ENCODE measurements at places on chromosomes 4 and X.

DNA sequence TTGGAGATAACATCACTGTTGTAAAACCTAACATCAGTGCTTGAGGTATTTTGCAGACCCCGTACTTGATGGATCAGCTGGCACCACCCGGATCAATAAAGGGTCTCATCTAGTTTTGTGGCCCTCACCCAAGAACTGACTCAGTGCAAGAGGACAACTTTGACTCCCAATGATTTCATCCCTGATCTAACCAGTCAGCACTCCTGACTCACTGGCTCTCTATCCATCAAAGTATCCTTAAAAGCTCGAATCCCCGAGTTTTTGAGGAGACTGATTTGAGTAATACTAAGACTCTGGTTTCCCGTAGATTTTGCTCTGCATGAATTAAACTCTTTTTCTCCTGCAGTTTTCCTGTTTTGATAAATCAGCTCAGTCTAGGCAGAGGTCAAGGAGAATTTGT, 2498.1 kb downstream of the PCDH7 start:
- DNase-seq: no peak

DNA sequence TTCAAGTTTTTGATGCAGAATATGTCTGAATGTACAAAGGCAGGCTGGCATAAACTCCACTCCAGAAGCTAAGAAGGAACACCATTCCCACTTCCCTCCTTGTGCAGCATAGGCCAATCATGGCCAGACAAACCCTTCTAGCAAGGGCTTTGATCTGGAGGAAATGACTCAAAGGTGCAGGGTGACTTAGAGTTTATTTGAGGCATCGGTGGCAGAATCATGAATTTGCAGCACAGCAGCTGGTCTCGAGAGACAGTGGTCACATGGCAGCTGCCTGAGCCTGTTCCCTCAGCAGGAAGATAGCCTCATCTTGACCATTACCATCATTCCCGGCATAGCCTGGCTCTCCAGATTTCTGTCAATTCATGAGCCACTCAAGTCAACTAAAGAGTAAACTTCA, 154.5 kb downstream of the ATP10D start:
- DNase-seq: no peak

DNA sequence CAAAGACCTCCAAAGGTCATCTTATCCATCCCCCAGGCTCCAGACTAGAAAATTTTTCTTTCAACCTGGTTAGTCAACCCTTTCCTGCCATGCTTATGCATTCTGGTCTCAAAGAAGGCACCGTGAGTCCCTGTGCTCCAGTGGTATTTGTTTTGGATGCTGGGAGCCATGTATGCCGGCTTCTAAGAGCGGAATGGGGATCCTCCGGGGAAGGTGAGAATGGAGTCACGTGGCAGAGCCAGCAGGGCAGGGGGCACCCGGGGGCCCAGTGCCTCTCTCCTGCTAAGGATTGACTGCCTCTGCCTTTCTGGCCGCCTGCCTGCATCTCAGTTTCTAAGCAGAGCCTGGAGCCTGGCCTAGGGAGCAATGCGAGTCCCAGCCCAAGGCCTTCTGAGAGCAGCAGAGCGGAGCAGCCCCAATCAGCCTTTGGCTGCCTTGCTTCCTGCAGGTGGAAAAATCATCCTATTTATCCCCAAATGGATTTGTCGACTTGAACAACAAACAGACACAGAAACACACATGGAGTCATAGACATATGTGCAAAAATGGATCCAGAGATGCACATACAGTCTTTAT, 141.0 kb downstream of the PJA1 start:
- no peak for DNase-seq

DNA sequence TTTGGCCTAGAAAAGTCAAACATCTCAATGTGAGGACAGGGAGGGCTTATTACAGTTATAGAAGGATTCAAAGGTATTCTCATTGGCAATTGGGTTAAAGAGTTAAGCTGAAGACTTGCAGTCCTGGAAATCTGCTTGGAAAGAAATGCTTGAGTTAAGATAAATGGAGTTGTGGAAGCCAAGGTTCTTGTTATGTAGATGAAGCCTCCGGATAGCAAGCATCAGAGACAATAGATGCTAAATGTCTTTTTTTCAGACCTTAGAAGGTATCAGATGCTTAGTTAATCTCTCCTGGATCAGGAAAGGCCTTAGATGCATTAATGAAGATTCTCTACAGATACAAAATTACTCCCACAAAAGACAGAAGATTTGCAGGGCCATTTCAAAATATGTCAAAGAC, 299.3 kb downstream of the CFAP47 start:
- no peak for DNase-seq

GRCh38 chrX:7067256-7067655, 80.3 kb upstream of the STS start:
- DNase-seq: no peak

DNA sequence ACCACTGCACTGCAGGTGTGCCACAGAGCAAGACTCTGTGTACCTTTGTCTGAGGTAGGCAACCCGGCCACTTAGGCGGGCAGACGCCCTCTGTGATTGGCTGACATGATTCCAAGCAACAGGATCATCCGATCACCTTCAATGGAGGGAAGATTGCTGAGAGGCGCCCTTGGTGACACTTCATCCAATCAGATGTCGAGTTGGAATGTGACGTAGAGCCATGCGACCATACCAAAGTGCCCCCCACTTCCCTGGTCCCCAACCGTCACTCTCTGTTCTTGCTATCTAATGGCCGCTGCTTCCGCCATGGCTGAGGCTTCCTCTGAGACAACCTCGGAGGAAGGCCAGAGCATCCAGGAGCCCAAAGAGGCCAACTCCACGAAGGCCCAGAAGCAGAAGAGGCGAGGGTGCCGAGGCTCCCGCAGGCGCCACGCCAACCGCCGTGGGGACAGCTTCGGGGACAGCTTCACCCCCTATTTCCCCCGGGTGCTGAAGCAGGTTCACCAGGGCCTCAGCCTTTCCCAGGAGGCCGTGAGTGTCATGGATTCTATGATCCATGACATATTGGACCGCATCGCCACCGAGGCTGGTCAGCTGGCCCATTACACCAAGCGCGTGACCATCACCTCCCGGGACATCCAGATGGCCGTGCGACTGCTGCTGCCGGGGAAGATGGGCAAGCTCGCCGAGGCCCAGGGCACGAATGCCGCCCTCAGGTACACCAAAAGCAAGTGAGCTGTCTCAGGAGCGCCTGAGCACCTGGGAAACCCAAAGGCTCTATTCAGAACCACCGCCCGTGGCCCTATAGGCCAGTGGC, at the start of gene H2BW2:
H2BW2 (plus strand) TSS at position 268 of the 817 bp plus-strand sequence; CDS start at position 307, 39 bp downstream.
- DNase-seq: no peak

- DNase-seq: no peak
These were observed 13.7 kb downstream of the TEC start for GRCh38 chr4:48255959-48256342.

DNA sequence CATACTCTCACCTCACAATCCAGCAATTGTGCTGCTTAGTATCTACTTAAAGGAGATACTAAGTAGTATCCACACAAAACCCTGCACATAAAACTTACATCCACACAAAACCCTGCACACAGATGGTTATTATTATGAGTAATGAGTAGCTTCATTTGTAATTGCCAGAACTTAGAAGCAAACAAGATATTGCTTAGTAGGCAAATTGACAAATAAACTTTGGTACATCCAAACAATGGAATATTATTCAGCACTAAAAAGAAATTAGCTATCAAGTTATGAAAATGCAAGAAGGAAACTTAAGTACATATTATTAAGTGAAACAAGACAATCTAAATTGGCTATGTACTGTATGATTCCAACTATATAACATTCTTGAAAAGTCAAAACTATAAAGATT, 80.6 kb downstream of the NPY2R start:
- DNase-seq: no peak

DNA sequence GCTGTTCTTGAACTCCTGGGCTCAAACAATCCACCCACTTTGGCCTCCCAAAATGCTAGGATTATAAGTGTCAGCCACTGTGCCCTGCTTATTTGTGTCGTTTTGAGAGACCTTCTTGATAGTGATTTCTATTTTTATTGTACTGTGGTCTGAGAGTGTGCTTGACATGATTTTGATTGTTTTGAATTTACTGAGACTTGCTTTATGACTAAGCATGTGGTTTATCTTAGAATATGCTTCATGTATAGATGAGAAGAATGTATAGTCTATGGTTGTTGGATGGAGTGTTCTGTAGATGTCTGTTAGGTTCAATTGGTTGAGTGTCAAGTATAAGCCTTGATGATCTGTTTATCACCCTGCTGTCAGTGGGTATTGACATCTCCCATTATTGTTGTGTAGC, 789.3 kb downstream of the IL1RAPL1 start:
- no peak for DNase-seq

DNA sequence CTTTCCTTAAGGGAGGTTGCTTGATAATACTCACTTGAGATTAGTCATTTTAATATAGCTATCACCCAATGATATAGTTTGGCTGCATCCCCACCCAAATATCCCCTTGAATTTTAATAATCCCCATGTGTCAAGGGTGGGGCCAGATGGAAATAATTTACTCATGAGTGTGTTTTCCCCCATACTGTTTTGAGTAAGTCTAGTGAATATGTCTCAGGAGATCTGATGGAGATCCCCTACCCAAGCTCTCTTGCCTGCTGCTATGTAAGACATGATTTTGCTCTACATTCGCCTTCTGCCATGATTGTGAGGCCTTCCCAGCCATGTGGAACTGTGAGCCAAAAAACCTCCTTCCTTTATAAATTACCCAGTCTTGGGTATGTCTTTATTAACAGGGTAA, 539.7 kb upstream of the GRID2 start:
- DNase-seq: no peak

DNA sequence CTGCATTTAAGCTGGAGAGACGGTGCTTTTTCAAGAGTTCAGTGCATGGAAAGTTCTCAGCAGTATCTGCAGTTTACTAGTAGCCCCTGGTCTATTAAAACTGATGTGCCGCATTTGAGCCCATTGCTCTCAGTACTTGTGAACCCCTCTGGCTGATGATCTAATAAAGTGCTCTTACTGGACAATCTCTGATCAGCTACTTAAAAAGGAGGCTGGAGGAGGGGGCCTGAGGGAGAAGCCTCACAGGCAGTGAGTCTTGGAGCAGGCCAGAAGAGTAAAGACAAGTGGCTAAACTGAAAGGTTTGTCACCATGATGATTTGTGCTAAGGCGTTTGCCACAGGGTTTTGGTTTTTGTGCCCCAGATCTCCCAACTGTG, 138.5 kb downstream of the ARX start:
- no peak for DNase-seq

DNA sequence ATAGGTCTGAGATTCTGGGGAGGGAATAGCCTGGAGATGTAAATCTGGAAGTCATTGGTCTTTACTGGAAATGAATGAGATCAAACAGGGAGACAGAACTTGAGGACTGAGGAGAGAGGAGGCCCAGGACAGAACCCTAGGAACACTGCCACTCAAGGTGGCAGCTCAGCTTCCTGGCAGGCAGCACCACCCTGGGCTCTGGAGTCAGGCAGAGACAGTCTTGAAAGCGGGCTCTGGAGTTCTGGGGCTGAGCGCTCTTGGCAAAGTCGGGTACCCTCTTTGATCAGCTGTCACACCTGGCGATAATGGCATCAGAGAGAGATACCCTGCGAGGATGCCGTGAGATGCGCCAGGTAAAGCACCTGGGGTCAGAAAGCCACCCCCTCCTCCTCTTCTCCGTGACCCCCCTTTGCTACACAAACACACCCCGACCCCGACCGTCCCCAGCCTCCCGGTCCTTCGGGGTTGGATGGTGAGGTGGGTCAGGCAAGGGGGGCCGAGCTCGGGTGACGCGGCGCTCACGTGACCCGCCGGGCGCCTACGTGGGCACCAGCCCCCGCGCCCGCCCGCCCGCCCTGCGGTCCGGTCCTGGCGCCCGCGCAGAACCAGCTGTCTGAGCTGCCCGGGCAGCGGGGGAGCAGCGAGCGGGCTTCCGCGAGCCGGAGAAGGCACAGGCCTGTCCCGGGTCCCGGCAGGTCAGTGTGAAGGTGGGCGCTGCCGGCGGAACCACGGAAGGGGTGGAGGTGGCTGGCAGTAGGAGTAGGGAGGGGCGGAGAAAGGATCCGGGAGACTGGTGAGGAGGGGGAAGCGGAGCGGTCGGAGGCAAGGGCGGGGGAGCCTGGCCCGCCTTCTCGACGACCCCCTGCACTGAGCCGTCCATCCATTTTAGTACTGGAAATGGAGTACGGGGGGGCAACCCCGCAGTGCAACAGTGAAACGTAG, at the start of gene TCEAL3:
TCEAL3 (plus strand) TSS at position 600 of the 942 bp plus-strand sequence. CDS start 1,102 bp downstream, outside the sequence.
- no peak for DNase-seq

GRCh38 chr4:1178300-1179088, 6.1 kb upstream of the SPON2 start:
- no peak for DNase-seq

DNA sequence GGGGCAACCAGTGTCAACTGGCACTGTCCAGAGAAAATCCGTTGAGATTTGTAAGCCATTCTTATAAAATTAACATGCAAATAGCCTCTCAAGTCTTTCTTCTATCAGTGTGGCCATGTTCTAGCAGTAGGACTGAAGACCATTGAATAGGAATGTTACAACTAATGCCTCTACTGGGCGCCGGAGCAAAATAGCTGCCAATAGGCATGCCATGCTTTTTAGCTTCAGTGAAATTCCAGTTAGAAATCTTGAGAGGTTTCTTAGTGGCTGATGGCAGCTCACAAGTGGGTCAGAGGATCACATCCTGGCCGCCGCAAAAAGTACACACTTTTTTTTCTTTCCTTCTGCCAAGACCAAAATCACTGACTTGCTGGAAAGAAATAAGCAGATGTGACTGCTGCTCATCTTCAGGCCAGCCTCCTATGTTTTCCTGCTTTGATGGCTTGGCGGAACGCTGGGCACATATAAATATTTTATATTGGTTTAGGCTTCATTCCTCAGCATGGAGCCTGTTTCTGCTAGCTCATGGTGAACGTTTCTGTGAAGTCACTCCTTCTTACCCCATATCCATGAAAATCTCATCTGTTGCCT, 293.1 kb downstream of the TENM3 start:
- no peak for DNase-seq

- DNase-seq: no peak
These were observed 148.6 kb downstream of the GC start for GRCh38 chr4:71635139-71635748.

DNA sequence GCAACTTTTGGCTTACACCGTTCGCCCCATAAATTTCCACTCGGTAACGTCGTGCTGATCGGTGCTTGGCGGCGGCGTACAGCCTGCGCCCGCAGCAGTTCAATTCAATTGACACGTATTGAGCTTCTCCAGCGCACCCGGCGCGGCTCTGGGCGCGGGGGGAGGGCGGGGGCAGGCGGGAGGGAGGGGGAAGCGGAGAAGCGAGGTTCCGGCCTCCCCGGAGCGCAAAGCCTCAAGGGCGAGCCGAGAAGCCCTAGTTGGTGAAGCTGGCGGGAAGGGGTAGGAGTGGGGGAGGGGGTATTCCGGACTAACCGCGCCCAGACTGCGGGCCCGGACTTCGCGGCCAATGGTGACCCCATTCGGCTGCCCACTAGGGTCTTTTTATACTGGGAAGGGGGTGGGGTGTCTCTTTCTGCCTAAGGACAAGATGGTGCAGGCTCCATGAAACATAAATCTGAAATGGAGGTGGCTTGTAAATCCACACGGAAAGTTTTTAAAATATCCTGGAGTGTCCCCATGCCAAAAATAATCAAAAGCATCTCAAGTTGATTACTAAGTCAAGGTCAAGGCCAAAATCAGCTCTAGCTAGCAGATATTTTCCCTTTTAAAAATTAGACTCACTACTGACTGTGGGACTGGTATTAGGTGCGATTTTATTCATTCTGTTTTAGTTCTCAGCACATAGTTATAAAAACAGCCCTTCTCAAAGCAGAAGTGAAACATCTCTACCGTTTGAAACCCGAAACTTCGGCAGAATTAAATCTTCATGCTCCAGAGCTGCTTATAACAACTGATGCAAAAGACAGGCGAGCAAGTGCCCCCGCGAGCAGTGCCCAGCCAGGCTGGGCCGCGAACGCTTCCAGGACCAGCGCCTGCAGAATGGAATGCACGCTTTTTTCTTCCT, 1.5 kb upstream of the BCOR start:
- DNase-seq: no peak
